ENCODE measurements at places on chromosomes 11 and 22. TPM values are rescaled to one million over a fixed set of nuclear protein-coding genes. Genes with fewer than 3 reads are reported as not detected.

The PLEKHB1 gene
- total RNA-seq, result 30.8 TPM

The ALX4 gene
- not detected for total RNA-seq

The SCARF2 gene
- 3.1 TPM for total RNA-seq

The PKNOX2 gene
- total RNA-seq, result not detected

The PATE2 gene
- total RNA-seq, result not detected

The POLD3 gene
- total RNA-seq, result 5.2 TPM

DNA sequence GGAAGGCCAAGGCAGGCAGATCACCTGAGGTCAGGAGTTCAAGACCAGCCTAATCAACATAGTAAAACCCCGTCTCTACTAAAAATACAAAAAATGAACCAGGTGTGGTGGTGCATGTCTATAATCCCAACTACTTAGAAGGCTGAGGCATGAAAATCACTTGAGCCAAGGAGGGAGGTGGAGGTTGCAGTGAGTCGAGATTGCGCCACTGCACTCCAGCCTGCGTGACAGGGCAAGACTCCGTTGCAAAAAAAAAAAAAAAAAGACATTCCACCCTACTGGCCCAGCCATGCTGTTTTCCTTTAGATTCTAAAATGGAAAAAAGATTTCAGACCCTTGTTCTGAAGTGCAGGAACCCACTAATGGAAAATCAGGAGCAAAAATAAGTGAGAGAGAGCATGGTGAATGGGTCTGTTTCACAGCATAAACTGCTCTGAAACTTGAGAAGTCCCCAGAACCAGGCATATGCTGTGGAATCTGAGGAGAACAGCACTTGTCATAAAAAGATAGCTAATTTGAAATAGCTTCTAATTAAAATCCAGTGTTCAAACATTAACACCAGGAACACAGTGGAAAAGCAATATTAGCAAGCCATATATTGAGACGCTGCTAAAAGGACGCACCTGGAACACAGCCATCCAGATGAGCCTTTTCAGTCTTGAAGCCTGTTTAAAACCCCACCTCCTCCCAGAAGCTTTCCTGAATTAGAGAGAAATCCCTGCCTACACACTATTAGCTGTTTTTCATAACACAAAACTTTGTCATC lies 66.3 kb upstream of the CHRM4 start:
- no peaks in the 10 kb centered on the region for H3K27me3 ChIP-seq
- H3K36me3 ChIP-seq, result peaks cover 4% of the 10 kb centered on the region
- no peak for DNase-seq
- H3K27ac ChIP-seq, result no peak overlapping the region

DNA sequence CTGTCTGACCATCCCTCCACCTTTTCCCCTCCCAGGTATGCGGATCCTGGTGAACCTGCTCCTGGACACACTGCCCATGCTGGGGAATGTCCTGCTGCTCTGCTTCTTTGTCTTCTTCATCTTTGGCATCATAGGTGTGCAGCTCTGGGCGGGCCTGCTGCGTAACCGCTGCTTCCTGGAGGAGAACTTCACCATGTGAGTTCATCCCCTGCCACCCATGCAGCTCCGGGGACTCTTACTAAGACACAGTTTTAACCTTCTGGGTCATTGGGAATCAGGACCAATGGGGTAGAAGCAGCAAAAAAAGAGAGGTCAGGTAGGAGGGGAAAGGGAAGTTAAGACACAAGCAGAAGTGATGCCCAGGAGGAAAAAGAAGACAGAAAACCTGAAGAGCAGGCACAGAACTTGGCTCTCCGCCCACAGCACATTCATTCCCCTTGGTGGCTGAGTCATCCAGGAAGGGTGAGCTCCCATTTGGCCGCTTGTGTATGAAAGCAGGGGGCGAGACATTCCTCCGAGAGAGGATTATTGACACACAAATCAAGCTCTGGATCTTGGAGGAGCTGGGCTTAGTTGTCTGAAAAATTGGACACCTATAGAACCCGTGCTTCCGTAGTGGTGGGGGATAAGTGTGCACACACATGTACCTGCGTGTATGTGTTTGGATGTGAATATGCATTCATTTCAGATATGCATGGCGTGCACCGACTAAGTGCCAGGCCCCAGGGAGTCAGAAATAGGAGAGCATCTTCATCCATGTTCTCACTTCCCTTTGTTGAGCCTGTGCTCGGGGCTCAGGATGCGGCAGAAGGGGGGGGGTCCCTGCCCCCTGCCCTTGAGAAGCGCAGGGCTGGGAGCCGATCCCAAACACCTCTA lies 64.2 kb downstream of the CACNA1I start:
- H3K4me3 ChIP-seq, result no peak overlapping the region
- H3K27ac ChIP-seq, result no peak overlapping the region
- no peaks in the 10 kb centered on the region for H3K27me3 ChIP-seq

Measured in CD4-positive, alpha-beta T cell (primary cell).